ENCODE measurements at places on chromosomes 4 and X.
A peak's percentile ranks its signal among the peaks of the same experiment; 100 is the strongest.

- no peak for DNase-seq
Measured at GRCh38 chr4:139774759-139775487, 109.3 kb downstream of the MGST2 start.

GRCh38 chrX:1534301-1535168 lies 2.5 kb downstream of the P2RY8 start:
- no peak for DNase-seq

- DNase-seq: peak; percentile 12
Measured at GRCh38 chrX:8738588-8739189, 6.8 kb upstream of the ANOS1 start.

- peak; percentile 48 for DNase-seq
Measured at GRCh38 chr4:154779362-154779947, 1.6 kb upstream of the RBM46 start.

DNA sequence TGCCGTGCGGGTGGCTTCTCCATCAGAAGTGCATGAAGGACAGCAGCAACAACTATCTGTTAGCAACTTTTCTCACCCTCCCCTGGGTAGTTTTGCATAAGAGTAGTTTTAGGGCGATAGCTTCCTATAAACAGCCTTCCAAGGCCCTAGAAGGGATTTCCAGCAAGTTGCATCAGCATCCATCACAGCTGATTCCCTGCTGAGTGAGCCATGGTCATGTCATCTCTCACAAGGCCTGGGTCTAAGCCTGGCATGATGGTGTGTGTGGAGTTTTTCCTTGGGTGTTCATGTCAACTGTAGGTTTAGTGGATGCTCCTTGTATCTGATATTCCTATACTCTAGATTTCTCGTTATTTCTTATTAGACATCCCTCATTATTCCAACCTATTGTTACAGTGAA lies 2324.7 kb upstream of the AGA start:
- DNase-seq: no peak

- peak; percentile 18 for DNase-seq
Measured at GRCh38 chr4:15368856-15369255, 59.0 kb upstream of the C1QTNF7 start.

DNA sequence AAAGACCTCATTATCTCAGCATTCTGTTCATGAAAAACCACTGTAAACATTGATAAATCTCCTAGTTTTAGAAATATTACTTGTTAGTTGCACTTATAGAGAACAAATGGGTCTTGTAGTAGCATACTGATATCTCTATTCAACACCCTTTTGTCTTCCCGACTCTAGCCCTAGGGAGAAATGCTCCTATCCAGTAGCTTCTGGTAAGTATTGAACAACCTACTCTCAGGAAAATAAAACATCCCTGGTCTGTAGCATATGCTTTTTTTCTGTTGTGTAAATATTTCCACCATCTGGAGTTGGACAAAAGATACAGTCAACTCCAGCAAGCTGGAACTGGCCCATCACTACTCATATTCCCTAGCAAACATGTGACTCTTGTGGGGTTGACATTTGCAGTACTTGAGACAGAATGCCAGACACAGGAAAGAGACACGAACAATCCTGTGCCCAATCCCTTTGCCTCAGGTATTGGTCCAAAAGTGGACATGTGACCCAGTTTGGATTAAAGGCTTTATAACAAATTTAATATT lies 188.2 kb downstream of the GC start:
- DNase-seq: peak; percentile 5

DNA sequence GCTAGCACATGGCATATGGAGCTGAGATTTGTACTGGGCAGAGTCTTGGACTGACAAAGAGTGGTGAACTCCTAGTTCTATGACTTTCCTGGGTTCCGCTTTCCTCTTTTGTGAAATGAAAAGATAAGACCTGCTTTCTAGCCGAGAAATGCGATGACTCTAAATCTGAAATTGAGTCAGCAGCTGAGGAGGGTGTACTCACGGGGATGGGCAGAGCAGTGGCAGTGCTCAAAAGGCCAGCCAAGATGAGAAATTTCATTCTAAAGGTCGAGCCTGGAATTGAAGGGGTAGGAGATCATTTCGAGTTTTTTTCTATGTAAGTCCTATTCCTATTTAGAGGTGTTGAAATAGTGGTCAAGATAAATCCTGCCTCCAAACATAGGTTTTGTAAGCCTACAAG lies 47.0 kb downstream of the NUDT9 start:
- DNase-seq: no peak

DNA sequence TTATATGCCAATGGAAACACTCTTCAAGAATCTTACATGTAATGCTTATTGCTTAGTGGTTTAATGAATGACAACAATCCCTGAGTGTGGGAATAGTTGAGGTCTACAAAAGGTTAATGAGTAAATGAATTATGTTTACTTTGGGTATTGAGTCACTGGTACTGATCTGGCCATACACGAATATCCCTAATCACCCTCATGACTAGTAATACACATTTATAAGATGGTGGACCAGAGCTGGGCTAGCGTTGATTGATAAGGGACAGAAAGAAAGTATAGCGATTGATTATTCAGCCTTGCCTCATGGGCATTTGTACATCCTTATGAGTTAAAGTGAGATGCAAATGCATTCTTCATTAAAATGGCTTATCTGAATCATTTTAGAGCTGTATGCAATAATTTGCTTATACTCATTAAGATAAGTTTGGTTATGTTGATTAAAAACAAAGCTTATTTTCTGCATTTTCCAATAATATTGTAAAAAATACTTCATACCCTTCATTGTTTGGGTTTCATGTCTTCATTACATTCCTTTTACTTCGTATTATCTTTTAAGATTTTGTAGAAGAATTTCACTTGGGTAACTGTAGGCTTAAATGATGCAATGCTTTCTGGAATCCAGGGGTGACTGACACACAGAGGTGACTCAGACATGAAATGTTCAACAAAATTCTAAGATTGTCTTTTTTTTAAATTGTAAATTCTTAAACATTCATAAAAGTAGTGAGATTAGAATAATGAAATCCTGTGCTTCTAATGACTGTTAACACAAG lies 47.4 kb downstream of the FGF2 start:
- DNase-seq: peak; percentile 43

DNA sequence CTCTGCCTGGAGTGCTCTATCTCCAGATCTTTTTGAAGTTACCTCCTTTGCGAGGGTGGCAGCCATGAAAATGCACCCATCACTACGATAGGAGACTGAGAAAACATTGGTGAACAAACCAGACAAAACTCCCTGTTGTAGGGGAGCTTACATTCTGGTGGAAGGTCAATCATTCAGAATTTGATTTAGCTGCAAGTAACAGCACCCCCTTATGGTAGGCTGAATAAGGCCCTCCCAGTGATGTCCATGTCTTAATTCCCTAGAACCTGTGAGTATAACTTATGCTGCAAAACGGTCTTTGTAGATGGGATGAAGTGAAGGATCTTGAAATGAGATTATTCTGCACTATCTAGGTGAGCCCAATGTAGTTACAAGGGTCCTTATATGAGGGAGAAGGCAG lies 5.6 kb upstream of the TEC start:
- DNase-seq: peak; percentile 29

- no peak for DNase-seq
Measured at GRCh38 chrX:8847360-8847759, 46.2 kb upstream of the FAM9A start.

GRCh38 chr4:45663628-45664081 lies 460.2 kb downstream of the GABRG1 start:
- DNase-seq: no peak

DNA sequence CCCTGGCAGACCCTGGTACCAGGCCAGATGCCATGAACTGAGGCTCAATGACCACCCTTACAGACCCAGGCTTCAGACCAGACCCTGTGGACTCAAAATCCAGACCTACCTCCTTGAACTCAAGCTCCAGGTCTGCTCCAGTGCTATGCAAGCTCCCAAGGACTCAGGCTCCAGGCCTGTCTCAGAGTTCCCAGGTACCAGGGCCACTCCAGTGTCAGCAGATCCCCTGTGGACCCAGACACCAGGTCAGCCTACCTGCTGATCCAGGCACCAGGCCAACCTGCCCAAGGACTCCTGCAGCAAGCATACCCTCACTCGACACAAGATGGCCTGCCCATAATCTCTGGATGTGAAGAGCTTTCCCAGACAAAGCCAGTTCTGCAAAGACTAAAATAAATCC lies 44.7 kb upstream of the MAGED4 start:
- DNase-seq: no peak

- no peak for DNase-seq
Measured at GRCh38 chrX:38379088-38379487, 26.7 kb downstream of the OTC start.

DNA sequence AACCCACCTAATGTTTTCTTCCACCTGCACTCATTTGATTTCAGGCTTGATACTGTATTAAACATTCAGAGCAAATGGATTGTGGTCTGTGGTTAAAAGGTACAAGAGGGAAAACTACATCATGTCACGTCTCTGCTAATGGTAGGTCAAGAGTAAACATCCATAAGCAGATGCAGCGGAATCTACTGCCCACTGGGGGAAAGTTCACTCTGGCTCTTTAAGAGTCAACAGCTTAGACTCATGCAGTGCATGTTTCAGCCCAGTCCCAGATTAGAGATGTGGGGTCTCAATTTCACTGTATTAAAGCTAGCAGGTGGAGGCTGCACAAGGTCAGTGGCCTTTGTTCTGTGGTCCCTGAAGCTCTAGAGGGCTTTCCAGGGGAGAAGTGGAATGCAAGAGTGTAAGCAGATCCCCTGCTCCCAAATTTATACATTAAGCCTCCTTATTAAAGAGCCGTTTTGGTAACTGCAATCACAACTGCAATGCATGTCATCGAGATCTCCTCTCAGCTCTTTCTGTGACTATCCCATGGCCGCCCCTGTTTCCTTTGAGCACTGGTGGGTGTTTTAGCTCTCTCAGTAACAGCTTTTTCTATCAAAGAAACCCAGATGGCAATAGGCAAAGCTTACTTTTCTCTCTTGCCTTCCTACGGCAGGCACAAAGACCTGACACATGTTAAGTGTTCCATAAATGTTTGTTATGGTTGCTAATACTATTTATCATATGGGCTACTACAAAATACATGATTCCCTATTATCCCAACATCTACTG lies 53.4 kb downstream of the LDB2 start:
- DNase-seq: no peak

DNA sequence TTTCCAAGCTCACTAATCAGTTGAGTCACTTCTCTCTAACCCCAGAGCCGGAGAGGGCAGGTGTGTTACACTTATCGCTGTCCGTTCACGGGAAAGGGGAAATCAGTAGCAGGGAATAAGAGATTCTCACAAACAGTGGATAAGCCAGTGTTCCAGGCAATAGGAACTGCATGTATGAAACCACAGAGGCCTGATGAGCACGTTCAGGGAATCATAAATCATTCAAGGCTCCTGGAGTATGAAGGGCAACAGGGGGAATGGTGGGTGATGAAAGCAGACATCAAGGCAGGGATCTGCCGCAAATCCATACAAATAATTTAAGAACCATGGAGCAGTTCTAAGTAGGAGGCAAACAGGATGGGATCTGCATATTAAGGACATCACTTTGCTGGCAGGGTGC lies 59.1 kb upstream of the ADGRG2 start:
- no peak for DNase-seq

- DNase-seq: no peak
Measured at GRCh38 chrX:129781134-129781672, 1.5 kb downstream of the SASH3 start.

DNA sequence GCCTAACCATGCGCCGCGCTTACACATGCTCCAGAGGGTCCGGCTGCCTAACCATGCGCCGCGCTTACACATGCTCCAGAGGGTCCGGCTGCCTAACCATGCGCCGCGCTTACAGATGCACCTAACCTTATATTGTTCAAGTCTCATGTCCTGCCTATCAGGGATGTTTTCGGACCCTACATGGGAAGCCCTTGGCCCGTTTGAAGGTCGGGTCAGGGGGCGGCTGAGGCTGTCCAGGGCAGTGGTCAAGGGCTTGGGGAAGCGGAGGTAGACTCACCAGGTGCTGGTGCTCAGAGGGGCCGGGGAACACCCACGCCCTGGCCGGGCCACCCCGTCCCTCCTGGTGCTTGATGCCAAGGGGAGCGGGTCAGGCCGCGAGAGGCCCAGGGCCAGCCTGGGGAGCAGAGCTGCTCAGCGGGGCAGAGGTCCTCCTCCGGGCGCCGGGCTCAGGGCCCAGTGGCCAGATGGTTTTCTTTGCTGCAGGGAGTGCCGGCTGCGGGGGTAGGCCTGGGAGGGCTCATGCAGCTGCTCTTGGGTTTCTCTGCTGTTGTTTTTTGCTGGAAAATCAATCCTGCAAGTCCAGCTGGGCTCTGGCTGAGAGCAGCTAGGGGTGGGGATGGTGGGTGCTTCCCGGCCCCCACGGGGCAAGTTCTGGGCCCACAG lies 35.4 kb upstream of the SPON2 start:
- DNase-seq: peak; percentile 90

GRCh38 chr4:119130365-119131065 lies 5.1 kb upstream of the MYOZ2 start:
- DNase-seq: no peak

GRCh38 chr4:52197306-52197705 lies 146.2 kb downstream of the SPATA18 start:
- DNase-seq: no peak

DNA sequence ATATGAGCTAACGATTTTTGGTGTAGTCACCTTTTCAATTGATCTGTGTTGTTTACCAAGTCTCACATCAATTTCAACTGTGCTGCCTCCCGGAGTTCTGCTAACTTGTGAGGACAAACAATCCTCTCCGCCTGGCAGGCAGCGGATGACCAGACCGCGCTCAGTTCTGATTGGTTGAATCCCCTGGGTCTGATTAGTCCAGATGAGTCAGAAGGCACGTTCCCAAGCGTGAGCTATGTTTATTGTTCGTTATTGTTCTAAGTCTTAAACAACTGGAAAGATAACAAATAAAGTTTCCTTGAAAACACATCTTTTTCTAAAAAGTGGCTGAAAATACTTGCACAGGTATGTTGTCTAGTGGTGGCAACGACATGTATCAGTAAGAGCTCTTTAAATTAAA lies 37.9 kb upstream of the TRPC3 start:
- DNase-seq: peak; percentile 64

GRCh38 chr4:48546336-48546735 lies 56.3 kb downstream of the ZAR1 start:
- DNase-seq: peak; percentile 8

DNA sequence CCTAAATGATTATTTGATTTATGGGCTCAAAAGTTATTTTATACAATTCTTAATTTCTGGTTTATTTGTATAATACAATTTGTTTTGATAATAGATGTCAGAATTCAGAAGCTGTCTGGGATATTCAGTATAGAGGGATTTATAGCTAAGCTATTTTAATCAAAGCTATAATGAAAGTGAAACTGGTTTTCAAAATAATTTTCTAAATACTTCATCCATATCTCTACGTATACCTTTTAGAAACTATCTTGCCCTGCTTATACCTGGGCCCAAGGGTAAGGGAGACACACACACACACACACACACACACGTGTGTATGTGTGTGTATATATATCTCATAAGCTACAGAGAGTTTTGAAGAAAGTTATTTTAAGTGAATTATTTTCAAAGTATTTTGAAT lies 2.9 kb downstream of the TMEM131L start:
- DNase-seq: no peak

DNA sequence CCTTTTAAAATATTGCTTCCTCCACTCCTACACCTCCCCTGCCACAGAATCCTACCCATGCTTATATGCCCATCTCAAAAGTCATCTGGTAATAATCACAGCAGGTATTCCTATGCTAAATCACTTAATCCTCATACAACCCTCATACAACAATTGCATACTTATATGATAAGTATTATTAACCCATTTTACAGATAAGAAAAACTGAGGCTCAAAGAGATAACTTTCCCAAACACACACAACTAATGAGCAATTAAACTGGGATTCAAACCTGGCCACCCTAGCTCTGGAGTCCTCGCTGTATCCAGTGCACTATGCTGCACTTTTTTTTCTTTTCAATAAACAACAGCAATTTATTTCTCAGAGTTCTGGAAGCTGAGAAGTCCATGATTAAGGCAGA lies 99.8 kb upstream of the TSPAN5 start:
- no peak for DNase-seq

GRCh38 chr4:26663888-26664287 lies 80.0 kb downstream of the TBC1D19 start:
- no peak for DNase-seq
